ENCODE measurements at places on chromosomes 2 and 18.

- DNase-seq, result no peak
Measured at GRCh38 chr2:44104855-44105271, 63.8 kb upstream of the PPM1B start.

GRCh38 chr2:224101820-224102630 is 62.9 kb upstream of the SERPINE2 start:
- DNase-seq, result no peak

DNA sequence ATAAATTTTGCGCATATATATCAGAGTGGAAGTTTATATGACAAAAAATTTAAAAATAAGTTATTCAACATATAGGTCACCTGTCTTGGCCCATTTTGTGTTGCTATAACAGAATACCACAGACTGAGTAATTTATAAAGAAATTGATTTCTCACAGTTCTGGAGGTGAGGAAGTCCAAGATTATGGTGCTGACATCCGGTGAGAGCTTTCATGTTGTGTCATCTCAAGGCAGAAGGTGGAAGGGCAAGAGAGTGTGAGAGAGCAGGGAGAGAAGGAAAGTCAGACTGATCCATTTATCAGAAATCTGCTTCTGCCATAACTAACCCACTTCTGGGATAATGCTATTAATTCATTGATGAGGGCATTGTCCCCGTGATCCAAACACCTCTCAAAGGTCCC is 9.0 kb upstream of the FEZ2 start:
- no peak for DNase-seq

DNA sequence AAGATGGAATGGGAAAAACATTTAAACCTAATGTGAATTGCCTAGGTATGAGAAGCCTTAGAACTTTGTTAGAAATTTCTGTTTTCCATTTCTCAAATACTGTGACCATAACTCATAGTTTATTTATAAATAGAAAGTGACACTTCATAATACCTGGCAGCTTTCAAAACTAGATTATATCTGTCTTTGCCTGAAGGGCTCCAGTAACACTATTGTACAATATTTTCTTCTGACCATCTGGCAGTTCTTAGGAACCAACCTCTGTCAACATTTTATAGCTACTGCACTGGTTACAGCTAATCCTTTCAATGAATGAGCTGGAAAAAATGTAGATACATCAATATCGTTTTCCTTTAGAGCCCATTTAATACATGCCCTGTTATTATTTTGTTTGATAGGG is 237.4 kb downstream of the CAMKMT start:
- DNase-seq, result peak; percentile 65

- no peak for DNase-seq
Measured at GRCh38 chr2:218043701-218044109, 25.3 kb upstream of the RUFY4 start.

DNA sequence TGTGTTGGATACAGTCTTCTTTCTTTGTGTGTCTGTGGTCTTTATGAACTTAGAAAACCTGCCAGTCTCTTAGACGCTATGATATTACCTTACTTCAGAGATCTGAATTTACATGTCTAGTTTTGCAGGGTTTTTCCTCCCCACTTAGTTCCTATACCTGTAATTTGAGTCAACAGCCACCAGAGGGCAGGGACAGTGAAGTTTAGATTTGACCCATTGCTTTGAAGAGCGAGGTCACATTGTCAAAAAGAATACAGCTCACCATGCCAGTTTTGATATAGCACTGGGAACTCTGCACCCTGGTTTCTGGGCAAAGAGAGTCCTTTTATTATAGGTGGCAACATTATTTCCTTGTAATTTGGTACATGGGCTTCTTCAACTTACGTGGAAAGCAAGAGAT is 102.3 kb downstream of the MAPK4 start:
- peak; percentile 29 for DNase-seq

DNA sequence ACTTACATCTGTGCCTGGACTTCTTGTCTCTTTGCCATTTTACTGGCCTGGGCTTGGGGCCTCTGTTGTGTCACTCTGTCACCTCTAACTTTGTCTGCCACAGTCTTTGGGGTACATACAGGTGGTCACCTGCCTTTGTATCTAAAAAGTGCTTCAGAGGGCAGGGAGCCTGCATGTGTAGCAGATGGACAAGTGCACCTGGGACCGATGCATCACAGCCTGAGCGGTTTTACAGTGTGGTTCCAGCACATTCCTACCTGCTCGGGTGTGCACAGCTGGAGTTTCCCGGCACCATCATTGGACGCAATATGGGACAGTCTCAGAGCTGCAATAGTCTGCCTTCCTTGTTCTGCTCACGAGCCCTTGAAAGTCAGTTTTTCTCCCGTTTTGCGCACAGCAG is 249.8 kb upstream of the RAB12 start:
- DNase-seq, result no peak

GRCh38 chr18:7047336-7047735 is 70.3 kb downstream of the LAMA1 start:
- DNase-seq, result no peak

- no peak for DNase-seq
Measured at GRCh38 chr2:60945341-60945740, 64.0 kb downstream of the REL start.

All from SK-N-DZ (cell line).